RWPE1 (cell line): ENCODE measurements at places on chromosomes 2 and 18.

DNA sequence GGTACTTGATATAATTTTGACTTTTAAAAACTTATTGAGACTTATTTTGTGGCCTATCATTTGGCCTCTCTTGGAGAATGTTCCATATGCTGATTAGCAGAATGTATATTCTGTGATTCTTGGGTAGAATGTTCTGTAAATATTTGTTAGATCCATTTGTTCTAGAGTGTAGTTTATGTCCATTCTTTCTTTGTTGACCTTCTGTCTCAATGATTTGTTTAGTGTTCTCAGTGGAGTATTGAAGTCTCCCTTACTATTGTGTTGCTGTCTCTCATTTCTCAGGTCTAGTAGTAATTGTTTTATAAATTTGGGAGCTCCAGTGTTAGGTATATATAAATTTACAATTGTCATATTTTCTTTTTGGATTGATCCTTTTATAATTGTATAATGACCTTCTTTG is 349.6 kb upstream of the CWC22 start:
- no peak for DNase-seq

GRCh38 chr2:98448441-98449145 is 3.9 kb downstream of the INPP4A start:
- DNase-seq = no peak

DNA sequence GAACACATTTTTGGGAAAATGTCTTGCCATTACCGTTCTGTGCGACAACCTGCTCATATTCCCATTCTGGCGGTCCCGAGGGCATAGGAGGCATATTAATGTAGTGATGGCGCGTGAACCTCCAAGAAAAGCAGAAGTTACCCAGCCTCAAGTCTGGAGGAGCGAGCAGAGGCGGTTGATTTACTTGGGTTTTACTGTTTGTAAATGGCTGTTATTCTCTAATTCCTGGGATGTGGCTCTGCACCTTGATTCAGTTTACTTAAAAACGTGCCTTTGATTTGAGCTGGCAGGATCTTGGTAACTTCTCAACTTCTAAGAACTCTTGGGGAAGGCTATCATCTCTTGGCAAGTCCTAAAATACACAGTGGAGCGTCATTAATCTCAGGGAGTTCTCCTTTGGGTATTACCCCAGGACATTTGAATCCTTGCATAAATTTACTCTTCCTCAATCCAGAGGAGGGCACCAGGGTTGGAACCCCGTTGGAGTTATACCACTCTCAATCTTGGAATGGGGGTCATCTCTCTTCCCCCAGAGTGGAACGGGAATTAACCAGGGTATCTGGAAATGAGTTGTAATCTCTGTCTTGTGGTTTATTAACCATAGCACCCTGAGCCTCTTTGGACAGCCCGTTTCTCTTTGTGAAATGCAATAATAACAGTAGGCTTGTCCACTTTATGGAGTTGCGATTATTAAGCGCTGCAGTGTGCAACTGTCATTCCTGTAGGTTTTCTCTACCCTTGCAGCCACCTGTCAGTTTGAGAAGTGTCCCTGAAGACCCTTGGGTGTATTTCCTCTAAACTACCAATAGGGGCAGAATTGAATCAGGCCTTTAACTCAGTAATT is 2.1 kb downstream of the HK2 start:
- peak; percentile 53 for DNase-seq

DNA sequence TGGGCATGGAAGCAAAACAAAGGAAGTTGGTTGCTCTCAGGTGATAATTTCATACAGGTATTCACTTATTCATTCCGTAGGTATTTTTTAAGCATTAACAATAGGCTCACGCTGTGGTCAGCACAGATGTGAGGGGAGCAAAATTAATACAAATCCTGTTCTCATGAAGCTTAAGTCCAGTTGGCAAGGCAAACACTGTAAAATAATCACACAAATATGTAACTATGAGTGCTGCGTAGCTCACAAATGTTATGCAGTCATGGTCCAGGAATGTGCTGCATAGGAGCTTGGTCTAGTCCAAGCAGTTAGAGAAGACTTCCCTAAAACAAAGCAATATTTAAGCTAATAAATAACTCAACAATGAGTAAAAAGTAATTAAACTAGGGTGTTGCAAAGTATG is 23.9 kb downstream of the SP5 start:
- DNase-seq = peak; percentile 85

DNA sequence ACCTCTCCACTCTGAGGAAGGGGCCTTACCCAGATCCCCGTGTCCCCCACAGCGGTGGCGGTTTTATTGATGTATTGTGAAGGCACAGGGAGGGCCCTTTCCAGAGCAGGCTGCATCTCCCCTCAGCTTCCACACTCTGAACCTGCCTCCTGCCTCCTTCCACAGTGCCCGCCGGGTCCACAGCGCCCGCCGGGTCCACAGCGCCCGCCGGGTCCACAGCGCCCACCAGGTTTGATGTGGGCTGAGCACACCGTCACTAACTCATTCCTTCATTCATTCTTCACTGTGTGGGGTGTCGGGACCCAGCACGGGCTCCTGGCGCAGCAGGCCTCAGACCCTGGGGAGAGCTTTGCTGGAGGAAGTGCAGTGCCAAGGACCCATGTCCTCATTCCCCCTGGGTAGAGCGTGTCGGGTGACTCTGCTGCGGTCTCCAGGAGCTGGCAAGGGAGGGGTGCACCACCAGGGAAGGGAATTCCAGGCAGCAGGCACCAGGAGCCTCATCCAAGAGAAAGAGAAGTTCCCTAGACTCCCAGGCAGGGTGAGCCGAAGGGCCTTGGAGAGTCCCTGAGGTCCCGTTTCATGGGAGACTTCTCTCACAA is 57.1 kb downstream of the HPCAL1 start:
- DNase-seq = no peak

DNA sequence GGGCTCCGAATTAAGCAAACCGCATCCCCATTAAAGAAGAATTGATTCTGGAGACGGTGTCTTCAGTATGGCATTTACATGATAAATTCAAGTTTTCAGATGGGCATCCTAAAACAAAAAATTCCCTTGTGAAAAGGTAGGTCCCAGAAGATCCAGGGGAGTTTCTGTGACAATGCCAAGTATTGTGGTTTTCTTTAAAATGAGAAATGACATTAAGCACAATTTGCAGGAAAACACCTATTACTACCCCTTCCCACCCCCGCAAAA is 689 bp upstream of the YWHAQ start:
- no peak for DNase-seq

DNA sequence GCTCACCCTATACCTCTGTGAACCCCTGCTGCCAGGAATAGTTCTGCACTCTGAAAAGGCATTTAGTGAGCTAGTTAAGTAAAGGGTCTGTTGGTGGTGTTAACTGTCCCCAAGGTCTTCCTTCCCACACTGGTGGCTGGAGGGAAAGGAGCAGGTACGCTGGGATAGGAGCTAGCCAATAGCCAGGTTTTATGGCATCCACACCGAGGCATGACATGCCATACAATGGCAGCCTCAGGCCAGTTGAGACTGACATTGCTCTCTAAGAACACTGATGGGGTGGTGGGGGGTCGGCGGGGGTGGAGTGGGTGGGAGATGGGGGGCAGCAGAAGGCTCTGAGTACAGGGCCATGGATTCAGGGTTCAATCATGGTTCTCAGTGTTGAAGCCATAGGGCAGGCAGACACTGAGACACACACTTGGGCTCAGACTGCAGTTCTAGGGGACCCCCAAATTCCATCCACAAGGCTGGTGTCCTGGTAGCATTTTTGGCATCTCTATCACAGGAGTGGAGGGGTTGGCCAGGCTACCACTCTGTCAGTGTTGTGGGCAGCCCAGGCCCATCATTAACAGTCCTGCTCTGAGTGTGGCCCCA is 136.0 kb downstream of the CTIF start:
- no peak for DNase-seq

DNA sequence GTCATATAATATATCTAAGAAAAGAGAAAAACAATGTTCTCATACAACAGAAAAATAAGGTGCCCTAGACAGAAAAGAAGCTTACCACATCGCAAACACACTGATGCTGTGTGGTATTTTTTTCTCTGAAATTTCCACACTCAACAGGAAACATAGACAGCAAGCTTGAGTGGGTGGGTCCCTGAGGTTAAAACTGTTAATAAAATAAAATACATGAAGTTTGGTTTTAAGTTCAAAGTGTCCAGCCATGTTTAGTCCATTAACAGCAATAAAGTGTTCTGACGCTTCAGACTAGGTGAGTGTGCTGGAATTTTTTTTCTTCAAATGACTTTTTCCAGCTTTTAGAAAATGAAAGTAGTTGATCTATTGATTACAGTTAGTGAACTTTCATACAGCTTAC is 83.3 kb upstream of the EPB41L5 start:
- no peak for DNase-seq

- no peak for DNase-seq
Measured at GRCh38 chr2:43751476-43751990, 22.3 kb upstream of the DYNC2LI1 start.

GRCh38 chr2:109419960-109420370 is 193.8 kb downstream of the SEPTIN10 start:
- no peak for DNase-seq

- peak; percentile 5 for DNase-seq
Measured at GRCh38 chr2:50547521-50547920, 484.4 kb downstream of the NRXN1 start.

- no peak for DNase-seq
Measured at GRCh38 chr2:186639939-186640338, 50.1 kb downstream of the ITGAV start.

DNA sequence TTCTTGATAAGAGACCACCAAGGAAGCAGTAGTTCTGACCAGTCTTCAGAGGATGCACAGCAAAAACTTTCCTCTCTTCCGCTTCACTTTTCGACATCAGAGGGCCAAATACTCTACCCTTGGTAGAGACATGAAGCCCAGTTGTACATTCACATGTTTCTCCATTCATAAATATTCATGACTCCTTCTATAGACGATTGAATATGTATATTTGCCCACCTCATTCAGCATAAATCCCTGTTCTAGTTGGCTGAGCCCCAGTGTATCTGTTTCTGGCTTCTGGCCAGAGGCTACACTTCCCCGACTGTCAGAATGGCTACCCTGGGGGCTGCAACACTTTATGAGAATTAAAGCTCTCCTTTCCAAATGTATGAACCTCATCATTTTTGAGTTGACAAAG is 258.5 kb downstream of the ASXL3 start:
- DNase-seq = no peak

- DNase-seq = no peak
Measured at GRCh38 chr2:129760669-129761068, 218.8 kb upstream of the RAB6C start.

- no peak for DNase-seq
Measured at GRCh38 chr2:50309503-50309902, 722.4 kb downstream of the NRXN1 start.
